ENCODE measurements at places on chromosomes 16 and 17.

DNA sequence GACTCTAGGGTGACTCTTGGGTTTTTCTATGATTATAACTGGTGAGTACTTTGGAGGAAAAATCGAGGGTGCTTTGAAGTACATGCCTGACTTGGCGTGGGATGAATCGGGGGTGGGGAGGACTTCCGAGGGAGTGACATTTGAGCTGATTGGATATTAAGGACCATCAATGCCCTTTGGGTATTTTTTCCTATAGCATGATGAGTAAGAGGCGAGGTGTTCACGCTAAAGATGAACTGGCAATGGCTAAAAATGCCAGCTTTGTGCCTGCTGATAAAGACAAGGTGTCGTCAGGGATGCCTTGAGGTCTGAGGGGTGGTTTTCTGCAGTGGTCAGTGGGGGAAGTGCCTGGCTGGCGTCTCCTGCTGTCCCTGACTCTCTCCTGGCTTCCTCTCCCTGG, 25.3 kb downstream of the USP43 start:
- no peak for DNase-seq

- peak; percentile 69 for DNase-seq
These were observed 16.9 kb upstream of the CCL22 start for GRCh38 chr16:57341441-57342303.

DNA sequence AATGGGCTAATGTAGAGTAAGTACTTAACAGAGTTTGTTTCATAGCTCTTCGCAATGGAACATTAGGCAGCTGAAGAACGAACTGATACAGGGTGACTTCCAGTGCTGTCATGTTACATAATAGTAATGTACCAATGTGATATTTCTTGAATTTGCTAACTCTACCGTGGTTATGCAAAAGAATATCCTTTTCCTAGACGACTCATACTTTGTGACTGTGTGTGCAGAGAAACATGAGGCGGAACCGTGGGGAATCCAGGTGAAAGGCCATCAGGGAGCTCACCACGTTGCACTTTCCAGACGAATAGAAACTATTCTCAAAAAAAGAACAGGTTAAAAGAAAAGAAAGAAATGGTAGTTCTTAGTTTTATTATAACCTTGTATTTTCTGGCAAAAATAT, 13.2 kb downstream of the NOB1 start:
- DNase-seq: no peak

DNA sequence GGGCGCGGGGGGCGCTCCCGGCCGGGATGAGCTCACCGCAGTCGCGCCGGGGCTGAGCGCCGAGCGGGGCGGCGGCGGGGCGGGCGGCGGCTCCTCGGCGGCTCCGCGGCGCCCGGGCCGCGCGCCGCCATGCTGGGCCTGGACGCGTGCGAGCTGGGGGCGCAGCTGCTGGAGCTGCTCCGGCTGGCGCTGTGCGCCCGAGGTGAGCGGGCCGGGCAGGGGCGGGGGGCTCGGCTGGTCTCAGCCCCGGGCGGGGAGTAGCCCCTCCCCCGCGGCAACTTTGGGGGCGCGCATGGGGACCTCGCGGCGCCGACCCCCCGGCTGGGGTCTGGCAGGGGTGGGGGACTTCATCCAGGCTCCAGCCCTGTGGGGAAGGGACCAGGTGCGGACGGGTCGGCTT, at the start of gene ARHGDIG:
Gene ARHGDIG, plus strand, starts transcription at position 40 of the 400 bp plus-strand sequence. Its CDS starts 90 bp downstream, at position 130.
- DNase-seq: peak; percentile 35

DNA sequence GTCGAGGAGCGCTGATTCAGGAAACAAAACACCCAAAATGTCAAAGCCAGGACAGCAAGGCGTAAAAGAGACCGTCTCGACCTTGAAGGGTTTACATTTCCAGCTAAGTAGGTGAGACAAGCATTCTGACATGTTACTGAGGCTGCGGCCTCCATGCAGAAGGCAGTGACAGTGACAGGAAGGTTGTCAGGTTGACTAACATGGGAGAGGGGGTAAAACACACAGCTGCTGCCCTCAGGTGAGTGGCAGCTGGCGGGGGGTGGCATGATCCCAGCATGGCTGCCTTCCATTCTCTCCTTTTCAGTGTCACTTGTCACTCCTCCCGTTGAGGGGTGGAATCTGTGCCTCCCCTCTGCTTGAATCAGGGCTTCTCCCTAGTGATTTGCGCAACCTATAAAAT, 31.9 kb upstream of the CRHR1 start:
- DNase-seq: no peak

GRCh38 chr17:1379930-1380313, 20.1 kb downstream of the YWHAE start:
- no peak for DNase-seq

GRCh38 chr17:80264205-80265075, 3.8 kb downstream of the RNF213 start:
- DNase-seq: peak; percentile 78

GRCh38 chr16:84225571-84225970, 14.2 kb downstream of the KCNG4 start:
- DNase-seq: no peak

GRCh38 chr17:12808723-12809122, 19.4 kb downstream of the ARHGAP44 start:
- DNase-seq: no peak

- peak; percentile 81 for DNase-seq
These were observed 955 bp downstream of the ACLY start for GRCh38 chr17:41917679-41918313.

DNA sequence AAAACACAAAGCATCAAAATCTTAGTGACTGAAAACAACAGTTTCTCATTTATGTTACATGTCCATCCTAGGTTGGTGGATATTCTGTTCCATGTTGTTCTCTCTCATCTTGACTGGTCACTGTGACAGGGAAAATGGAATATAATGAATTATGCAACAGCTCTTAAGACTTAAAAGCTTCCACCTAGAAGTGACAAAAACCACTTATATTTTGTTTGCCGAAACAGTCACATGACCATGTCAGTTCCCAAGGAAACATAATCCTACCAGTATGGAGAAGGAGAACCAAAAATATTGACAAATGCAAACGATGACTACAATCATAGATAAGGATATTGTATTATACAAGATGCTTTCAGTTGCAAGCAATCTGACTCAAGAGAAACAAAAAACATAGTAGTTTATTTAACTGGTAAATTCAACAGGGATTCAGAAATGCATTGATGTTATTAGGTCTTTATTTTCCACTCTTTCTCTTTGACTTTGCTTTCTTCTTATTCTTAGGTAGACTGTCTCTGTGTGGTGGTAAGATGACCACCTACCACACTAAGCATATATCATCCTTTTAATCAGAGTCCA, 103.8 kb downstream of the SSH2 start:
- DNase-seq: no peak

- DNase-seq: no peak
These were observed 29.0 kb downstream of the ETV4 start for GRCh38 chr17:43517161-43517560.

DNA sequence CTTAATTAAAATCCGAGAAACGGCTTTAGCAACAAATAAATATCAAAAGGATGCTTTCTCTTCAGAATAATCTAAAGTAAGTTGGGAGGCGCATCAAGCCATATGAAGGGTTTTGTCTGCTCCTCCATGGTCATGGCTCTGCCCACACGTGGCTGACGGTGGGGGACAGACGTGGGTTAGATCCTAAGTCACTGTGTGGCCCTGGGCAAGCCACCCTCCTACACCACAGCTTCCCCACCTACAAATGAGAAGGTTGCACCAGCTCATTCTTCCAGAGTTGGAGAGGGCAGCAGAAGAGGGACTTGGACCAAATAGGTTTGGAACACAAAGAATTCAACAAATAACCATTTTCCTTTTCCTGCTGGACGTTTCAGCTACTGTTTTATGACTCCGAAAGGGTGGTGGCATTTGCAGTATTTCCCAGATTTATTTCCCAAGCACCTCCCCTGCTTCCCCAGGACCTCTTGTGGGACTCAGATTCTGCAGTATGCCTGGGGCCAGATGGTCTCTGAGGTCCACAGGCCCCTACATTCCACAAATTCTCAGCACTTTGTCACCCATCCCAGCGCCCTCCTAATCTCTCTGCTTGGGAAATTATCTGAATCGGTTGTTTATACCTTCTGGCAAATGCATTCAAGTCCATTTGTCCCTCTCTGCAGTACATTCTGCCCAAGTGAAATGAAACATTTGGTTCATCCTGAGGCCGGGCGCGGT, 17.8 kb downstream of the LRRC75A start:
- no peak for DNase-seq

GRCh38 chr17:62791767-62792446, 16.2 kb downstream of the MARCHF10 start:
- DNase-seq: no peak

DNA sequence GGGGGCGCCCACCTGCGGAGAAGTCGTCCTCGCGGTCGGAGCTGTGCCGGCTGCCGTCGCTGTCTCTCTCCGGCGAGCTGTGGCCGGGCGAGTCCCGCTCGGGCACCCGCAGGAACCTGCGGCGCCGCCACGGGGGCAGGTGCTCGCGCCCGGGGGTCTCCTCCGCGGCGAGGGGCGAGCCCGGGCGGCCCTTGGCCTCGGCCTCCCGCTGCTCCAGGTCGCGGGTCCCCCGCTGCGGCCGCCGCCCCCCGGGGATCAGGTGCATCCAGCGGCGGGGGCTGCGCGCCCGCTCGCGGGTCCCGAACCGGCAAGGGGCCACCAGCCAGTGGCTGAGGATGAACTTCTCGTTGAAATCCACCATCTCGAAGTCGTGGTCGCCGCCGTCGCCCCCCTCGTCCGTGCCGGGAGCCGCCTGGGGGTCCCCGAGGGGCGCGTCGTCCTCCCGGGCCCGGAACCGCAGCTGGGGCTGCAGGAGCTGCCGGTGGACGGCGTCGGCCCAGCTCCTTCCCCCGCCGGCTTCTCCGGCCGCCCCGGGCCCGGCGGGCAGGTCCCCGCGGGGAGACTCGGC, 41.4 kb upstream of the BHLHA9 start:
- DNase-seq: no peak

DNA sequence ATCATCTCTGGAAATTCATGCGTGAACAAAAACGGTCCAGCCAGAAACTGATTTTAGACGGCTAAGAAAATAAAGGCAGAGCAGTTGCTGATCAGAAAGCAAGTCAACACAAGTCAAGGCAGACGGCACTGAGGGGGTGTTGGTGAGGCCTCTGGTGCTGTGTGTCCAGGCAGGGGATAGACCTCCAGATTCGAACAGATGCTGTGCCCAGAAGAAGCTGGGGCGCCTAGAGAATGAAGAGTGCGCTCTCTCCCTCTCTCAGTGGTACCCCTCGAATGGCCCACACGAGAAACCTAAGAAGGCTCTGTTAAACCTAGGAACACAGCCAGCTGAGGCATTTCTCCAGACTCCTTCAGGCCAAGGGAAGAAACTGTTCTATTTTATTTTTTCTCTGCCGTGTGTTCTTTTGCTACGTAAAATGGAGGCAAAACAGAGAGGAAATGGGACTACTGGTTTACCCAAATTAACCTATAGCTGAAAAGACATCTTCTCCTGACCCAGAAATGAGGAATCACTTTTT, 178.3 kb downstream of the PMP22 start:
- DNase-seq: no peak

DNA sequence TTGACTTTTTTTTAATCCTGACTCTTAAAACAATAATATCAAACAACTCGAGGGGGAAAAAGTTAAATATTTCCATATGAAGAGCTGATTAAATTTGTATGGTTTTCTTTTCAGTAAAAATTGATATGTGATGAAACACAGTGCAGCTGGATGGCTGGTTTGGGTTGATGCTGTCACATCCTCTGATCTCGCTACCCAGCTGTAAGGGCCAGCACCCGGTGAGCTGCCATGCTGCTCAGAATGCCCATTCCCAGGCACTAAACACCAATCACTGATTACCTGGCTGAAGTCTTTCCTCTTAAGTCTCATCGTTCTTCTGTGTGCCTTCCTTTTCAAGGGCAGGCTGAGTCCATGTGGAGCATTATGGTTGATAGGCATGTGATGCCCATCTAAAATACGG, 234.3 kb downstream of the IRX3 start:
- no peak for DNase-seq

- DNase-seq: no peak
These were observed 2.5 kb upstream of the MAF start for GRCh38 chr16:79603055-79603454.

DNA sequence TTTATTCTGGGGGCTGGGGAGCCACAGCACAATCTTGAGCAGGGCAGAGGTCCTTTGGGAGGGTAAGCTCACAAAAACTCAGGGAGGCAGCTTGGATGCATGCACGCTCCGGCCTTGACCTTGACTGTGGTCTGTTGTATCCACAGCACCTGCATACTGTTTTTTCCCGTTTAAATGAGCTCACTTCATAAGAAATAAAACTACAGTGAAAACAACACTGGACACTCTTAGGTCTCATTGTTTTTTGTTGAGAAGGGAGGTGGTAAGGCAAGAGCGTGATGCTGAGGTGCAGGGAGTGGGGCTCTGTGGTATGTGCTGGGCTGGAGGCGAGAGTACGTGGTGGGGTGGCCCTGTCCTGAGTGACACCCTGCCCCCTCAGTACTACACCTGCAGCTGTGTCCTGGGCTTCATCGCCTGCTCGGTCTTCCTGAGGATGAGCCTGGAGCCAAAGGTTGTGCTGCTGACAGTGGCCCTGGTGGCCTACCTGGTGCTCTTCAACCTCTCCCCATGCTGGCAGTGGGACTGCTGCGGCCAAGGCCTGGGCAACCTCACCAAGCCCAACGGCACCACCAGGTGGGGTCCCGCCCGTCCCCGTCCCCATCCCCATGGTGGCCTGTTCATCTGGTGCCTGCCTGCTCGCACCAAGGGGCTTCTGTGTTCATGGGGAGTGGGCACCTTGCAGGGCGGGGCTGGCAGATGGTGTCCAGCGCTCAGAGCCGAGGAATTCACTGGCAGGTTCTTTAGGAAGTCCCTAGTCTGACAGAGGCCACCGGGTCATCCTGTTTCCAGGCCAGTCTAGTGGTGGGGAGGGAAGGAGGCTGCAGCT, 44.2 kb downstream of the ADCY7 start:
- DNase-seq: no peak

DNA sequence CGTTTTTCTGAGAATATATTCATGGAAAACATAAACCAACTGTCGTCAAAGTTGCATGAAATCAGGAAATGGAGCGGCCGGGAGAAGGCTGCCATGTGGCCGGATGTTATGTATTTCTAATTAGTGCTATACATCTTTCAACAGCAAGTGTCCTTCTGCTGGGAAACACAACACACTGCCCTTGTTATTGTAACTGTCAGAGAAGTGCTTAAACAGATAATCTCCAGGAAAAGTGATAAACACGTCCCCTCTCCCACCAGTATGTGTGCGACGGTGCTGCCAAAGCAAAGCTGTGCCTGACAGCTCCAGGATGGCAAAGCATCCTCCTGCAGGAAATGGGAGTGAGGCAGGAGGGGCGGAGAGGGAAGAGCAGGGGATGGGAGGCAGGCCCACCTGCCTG, 111.8 kb downstream of the SMG6 start:
- DNase-seq: no peak

- DNase-seq: peak; percentile 97
These were observed 31.7 kb downstream of the SOCS1 start for GRCh38 chr16:11224096-11224893.

Measured in hematopoietic multipotent progenitor cell treated with erythropoietin and hydrocortisone succinate and interleukin-3 and kit ligand, for 4 days (in vitro differentiated cells).